NCI-H345 (cell line): ENCODE measurements at places on chromosomes 5 and 9.

DNA sequence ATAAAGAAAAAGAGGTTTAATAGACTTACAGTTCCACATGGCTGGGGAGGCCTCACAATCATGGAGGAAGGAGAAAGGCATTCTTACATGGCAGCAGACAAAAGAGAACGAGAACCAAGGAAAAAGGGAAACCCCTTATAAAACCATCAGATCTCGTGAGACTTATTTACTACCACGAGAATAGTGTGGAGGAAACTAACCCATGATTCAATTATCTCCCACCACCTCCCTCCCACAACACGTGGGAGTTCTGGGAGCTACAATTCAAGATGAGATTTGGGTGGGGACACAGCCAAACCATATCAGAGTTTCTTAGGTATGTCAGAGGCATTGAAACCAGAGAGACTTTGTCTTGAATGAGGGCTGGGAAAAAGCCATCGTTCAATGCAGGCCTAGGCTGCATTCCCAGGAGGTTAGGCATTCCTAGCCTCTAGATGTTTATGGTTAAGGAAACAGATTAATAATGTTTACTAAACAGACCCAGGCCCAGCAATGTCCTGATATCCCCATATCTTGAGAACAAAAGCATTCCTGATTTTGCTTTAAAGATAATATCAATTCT, 7.5 kb upstream of the PAIP1 start:
- no peak for DNase-seq

DNA sequence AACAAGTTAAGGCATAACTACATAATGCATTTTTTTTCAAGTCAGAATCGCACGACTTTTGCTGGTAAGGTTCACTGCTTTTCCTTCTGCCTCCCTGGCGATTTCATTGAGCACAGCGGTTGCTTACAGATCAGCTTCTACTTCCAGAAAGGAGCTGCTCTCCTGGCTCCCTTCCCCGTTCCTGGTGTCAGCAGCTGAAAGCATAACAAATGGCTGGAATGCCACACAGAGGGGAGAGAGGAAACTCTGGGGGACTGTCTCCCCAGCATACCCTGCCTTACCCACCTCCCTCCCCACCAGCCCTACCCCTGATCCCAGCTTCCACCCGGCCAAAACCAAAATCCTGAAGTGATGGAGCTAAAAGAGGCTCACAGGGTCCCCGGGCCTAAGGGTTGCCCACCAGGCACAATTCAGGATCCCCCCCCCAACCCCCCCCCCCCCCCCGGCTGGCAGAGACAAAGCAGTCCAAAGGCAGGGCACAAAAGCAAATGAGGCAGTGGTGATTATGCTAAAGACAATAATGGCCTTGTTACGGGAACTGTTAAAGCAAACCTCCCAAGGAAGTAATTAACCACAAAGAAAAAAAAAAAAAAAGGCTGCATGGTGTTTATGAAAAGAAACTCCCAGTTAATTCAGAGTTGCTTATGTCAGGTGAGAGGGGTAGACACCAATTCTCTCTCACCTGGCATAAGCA, 126.1 kb upstream of the WWC1 start:
- DNase-seq: no peak

- no peak for DNase-seq
Observed at GRCh38 chr5:111774525-111774924, 17.5 kb upstream of the NREP start.

DNA sequence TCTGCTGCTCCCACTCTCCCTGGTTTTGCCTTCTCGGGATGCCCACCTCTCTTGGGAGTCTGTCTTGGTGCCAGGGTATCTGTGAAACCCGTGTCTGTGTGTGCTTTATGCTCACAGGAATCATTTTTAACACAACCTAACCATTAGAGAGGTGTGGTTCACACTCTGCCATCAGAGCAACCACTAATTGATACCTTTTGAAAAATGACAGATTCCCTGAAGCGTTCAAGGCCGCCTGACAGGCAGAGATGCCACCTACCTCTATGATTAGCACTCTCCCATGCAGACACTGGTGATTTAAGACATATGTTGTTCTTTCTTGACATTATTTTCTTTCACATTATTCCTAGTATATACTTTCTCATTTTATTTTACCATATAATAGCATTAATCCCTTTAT, 207.3 kb upstream of the SGCD start:
- DNase-seq: no peak

GRCh38 chr5:158877124-158877581, 222.6 kb downstream of the EBF1 start:
- no peak for DNase-seq

- no peak for DNase-seq
Observed at GRCh38 chr5:95842854-95843544, 20.5 kb upstream of the GLRX start.

GRCh38 chr9:79735023-79735779, 163.4 kb downstream of the TLE4 start:
- no peak for DNase-seq

GRCh38 chr5:14280294-14280854, 137.2 kb downstream of the TRIO start:
- no peak for DNase-seq

GRCh38 chr9:129720865-129721545, 31.8 kb downstream of the PTGES start:
- DNase-seq: no peak

GRCh38 chr9:10571699-10572098, 41.1 kb downstream of the PTPRD start:
- no peak for DNase-seq

- DNase-seq: no peak
Observed at GRCh38 chr9:14584571-14584970, 108.7 kb downstream of the ZDHHC21 start.

DNA sequence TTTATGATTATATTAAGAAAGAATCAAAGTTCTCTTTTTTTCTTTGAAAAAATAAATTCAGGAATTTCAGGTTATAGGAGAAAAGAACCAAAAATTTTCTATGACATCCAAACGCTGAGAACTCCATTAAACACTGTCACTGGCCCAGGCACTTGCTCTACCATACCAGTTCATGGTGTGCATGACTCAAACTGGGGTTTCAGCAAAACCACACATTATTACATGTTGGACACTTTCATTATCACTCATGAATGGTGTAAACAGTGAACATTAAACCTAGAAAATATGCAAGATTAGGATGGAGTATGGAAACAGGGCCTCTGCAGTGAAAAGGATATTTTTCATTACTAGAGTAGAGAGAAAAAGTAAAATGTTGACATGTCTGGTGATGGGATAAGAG, 369.9 kb upstream of the FAM174A start:
- no peak for DNase-seq

GRCh38 chr5:33968211-33969005, 16.1 kb downstream of the SLC45A2 start:
- peak; percentile 65 for DNase-seq

DNA sequence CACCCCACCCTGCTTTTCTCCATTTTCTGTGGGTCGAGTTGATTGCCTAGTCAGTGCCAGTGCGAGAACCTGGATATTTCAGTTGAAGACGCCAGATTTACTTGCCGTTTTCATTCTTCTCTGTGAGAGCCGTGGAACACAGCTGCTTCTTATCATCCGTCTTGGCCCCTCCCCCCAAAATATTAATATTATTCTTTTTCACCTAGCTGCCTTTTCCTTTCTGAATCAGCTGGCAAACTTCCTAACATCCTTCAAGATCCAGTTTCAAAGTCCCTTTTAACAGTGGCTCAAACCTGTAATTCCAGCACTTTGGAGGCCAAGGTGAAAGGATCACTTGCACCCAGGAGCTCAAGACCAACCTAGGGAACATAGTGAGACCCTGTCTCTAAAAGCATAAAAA, 117.1 kb upstream of the RASA1 start:
- DNase-seq: no peak

DNA sequence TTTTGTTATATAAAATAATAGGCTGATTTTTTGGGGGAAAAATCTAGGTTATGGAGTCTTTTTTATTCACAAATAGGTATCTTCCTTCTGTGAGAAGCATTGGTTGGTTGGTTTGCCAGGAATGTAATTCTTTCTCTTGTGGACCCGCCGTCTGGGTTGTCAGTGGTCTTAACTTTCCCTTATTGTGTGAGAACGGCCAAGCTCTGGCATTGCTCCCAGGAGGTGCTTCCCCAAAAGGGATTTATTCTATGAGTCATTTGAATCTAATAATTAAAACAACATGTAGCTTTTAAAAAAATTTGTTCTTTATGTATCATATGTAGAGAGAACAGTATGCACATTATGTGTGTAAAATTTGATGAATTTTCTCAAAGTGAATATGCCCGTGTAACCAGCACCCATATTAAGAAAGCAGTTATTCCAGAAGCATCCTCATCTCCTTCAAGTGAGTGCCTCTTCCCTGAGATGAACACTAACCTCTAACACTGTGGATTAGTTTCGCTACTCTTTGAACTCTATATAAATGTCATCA, 114.4 kb downstream of the MAST4 start:
- DNase-seq: no peak

GRCh38 chr5:115858396-115858795, 16.7 kb downstream of the AP3S1 start:
- no peak for DNase-seq

DNA sequence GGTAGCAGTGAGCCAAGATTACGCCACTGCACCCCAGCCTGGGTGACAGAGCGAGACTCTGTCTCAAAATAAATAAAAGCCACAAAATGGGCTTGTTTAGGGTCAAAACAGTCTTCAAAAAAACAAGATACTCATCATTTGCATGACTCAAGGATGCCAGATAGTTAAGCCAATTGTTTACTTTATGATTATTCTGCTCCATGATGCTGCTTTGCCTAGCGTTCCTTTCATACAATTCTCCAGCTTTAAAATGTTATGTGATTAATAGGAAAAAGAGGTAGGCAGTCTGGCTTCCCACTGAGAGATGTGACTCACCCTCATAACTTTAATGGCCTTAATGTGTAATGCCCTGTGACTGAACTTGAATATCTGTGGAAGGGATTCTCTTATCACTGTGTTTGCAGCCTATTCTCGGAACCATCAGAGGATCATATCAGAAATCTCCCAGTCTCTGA, 364.6 kb upstream of the TRPC7 start:
- DNase-seq: peak; percentile 53

- no peak for DNase-seq
Observed at GRCh38 chr5:167561796-167562195, 729.6 kb upstream of the WWC1 start.

DNA sequence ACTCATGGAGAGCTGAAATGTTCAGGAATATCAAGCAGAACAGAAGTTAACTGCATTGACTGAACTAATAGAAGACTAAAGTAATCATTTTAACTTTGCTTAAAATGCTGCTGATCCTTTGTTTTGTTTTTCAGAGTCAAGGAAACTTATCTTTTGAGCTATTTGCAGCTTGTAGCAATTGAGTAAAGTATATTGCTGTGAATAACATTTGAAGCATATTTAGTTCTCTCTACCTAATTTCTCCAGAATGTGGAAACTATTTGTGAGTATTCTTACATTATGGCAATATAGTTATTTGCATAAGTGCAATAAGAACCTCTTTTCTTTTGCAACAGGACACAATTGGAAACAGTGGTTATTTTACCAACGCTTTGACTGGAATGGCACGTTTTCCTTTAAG, 5.3 kb upstream of the SOX30 start:
- DNase-seq: no peak

DNA sequence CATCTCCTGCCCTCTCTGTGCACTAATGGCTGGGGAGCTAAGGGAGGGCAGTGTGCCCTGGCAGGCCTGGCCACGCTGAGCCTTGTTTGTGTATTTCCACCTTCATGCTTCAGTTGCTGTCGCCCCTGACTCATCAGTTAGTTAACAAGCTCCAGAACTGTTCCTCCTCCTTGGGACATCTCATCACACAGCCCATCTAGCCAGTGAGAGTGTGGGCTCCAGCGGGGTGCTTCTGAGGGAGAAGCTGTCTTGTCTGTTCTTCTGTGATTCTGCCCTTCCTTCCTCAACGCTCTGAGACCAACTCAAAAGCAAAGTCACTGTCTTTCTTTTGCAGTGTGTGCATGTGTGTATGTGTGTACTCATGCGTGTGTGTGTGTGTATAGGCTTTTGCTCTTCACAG, 58.3 kb upstream of the CPEB4 start:
- DNase-seq: no peak

DNA sequence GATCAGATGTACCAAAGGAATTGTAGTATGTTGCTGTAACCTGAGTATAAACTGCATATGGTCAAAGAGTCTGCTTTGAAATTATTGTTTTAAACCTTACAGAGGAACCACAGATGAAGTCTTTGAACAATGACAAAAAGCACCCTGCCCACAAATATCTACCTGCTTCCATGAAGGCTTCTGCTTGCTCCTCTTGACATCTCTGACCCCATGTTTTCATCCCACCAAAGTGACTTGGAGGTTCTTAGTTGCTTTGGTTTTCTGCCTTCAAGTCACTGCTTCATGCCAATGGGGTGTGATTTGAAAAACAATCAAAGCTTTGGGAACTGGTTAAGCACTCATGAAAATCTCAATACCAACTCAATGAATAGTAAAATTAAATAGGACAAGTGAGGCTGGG, 194.6 kb upstream of the ACTBL2 start:
- no peak for DNase-seq

DNA sequence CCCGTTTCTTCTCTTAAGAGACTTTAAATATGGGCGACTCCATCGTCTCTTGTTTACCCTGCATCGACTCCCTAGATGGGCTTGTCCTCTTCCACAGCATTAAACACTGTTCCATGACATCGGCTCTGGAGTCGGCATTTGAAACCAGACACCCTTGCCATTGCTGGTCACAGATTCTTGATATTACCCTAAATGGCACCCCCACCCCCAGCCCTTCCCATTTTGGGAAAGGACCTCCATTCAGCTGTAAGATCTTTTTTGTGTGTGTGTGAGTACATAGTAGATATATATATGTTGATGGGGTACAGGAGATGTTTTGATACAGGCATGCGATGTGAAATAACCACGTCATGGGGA, 51.1 kb upstream of the SH3PXD2B start:
- no peak for DNase-seq

DNA sequence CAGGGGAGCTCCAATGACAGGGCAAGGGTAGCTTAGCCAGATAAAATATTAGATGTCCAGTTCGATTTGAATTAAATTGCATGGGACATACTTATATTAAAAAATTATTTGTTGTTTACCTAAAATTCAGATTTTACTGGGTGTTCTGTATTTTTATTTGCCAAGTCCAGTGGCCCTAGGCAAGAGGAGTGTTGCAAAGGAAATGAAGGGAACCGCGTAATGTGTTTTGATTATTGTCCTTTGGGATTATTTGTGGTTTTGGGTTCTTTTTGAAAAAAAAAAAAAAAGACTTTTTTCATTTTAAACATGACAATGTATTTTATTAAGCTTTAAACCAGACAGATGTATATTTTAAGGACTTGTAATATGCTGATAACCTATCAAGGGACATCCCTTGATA, 179.3 kb downstream of the C9orf152 start:
- DNase-seq: no peak

GRCh38 chr5:115530426-115530825, 14.1 kb downstream of the FEM1C start:
- no peak for DNase-seq

DNA sequence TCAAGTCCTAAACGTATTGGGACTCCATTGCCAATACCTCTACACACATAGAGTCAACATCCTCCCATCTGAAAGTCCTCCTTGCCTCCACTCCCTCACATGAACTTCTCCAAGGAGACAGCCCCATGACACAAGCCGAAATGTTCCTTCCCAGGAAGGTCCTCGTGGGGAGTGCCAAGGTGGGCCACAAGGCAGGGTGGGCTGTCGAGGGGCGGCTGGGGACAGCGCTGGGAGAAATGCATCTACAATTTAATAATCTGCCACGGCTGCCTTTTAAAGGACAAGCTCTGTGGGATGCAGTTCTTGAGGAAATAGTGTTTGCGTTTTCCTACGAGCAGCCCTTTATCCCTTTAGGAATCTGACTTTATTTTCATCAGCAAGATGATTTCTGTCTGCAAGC, 138.7 kb downstream of the GABBR2 start:
- DNase-seq: no peak

GRCh38 chr5:62395210-62395950, 8.3 kb downstream of the DIMT1 start:
- DNase-seq: no peak
